ENCODE measurements at places on chromosomes 2 and 18.
A peak's percentile ranks its signal among the peaks of the same experiment; 100 is the strongest.

GRCh38 chr2:183162362-183162761 is 38.1 kb downstream of the NUP35 start:
- no peak for DNase-seq

- no peak for DNase-seq
These were observed 35.7 kb downstream of the NRP2 start for GRCh38 chr2:205717999-205718398.

DNA sequence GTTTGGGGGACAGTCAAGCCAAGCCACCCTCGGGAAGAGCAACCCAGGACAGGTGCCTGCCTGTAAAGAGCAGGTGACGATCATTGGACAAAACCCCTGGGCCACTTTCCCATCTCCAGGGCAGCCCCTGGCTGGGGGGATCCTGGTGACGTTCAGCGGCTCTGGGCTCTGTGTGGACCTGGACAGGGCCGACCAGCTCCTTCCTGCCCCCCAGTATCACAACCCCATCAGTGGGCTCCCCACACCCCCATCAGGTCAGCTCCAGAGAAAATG is 57.3 kb upstream of the ASAP2 start:
- DNase-seq, result no peak

DNA sequence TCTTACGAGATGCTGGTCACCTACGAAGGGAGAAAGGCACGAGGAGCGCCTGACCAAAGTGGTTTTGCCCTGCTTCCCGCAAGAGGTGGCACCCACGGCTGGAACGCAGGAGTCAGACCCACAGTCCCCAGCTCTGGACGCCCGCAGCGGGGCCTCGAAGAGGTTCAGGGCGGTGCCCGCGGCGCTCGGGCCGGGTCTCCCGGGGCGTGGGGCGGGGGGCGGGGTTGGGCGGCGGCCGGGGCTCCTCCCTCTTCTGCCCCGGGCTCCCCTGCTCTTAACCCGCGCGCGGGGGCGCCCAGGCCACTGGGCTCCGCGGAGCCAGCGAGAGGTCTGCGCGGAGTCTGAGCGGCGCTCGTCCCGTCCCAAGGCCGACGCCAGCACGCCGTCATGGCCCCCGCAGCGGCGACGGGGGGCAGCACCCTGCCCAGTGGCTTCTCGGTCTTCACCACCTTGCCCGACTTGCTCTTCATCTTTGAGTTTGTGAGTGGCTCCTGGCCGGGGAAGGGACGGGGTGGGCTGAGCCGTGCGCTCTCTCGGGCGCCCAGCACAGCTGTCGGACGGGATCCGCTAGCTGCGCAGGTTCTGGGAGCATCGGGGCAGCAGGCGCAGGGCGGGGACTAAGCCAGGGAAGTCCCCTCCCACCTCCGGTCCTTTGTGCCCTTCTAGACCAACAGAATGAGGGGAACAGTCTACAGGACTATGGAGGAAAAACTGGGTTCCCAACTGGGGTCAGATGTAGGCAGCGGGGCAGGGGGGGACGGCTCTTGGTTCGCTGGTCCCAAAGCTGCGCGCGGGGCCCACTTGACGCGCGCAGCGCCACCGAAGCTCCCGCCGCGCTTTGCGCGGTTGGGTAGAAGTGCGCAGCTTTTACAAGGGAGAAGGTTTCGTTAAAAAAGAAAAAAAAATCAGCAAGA is at the start of gene MAL:
MAL (plus strand) TSS at position 303 of the 914 bp plus-strand sequence; CDS start at position 388, 85 bp downstream.
- no peak for DNase-seq

DNA sequence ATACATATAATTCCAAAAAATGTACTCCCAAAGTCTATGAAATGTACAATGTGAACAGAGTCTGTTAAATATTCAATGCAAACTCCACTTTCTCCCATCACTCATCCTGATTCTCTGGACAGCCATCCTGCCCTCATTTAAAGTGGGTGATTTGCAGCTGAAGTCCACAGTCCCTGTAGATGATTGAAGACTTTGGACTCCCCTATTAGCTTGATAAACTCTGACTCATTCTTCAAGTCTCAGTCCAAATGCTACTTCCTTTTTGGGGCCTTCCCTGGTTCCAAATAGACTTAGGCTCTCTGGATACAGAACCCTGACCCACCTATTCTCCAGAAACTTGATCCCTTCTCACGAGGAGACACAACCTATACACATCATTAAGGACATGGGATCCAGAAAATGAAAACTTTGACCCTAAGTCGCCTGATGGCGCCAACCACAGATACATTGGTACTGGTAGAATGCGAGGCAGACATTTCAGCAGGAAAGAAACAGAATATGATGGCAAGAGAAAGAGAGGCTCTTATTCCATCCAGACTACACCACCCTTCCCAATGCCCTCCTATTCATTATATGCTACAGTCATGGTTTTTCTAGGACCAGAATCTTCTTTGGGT is 122.7 kb downstream of the VIT start:
- DNase-seq, result no peak

DNA sequence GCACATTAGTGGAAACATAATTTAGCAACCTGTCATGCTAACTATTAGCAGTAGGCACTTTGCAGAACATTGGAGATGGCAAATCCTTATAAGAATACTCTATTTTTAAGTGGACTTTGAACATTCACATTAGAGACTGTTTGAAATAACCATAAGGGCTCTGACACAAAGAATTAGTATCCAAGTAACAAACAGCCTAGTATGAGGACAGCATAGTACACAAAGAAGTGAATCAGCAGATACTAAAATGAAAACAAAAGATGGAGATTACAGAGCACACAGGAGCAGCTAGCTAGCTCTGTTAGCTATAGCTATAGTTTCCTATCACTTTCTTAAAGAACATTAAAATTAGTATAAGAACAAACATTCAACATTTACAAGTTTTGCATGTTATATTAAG is 256.3 kb upstream of the SPOPL start:
- no peak for DNase-seq

- no peak for DNase-seq
These were observed 3.2 kb downstream of the RAB3GAP1 start for GRCh38 chr2:135055182-135055786.

DNA sequence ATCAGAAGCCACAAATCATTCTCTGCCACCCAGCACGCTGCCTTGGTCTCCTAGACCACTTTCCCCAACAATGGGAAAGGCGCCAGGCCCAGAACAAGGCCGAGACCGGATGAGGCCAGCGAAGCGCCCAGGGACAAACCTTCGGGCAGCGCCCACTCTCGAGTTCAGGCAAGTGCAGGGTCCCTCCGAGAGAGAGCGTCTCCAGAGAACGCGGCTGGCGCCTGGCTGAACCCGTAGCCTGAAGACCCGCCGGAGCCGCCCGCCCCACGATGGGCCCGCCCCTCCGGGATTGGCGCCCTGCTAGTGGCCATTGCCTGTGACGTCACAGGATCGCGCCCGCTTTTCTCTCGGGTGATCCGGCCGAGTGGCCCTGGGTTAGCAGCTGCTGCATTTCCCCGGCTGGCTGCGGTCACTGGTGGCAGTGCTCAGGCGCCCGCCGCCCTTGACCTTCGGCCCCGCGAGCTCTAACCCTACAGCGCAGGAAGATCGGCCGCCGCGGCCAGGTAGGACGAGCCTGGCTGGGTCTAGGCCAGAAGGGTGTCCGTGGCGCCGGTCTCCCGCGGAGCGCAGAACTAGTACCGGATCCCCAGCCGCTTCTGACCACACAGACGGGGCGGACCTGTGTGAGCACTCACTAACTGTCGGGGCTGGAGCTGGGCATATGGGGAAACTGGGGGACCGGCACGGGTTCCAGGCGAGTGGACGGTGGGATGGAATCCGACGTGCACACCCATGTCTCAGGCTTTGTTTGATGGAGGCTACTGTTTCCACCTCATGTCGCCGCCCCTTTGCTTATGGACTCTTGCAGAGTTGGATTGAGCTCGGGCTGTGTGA is at the start of gene FAHD2A:
FAHD2A (plus strand) TSS at position 339 of the 834 bp plus-strand sequence. CDS start 2,851 bp downstream, outside the sequence.
- DNase-seq, result peak; percentile 99

DNA sequence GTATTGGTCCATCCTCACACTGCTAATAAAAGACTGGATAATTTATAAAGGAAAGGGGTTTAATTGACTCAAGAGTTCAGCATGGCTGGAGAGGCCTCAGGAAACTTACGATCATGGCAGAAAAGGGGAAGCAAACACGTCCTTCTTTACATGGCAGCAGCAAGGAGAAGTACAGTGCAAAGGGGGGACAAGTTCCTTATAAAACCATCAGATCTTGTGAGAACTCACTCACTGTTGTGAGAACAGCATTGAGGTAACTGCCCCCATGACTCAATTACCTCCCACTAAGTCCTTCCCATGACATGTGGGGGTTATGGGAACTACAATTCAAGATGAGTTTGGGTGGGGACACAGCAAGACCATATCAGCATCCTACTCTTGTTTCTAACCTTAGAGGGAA is 37.0 kb downstream of the SP100 start:
- DNase-seq, result no peak

DNA sequence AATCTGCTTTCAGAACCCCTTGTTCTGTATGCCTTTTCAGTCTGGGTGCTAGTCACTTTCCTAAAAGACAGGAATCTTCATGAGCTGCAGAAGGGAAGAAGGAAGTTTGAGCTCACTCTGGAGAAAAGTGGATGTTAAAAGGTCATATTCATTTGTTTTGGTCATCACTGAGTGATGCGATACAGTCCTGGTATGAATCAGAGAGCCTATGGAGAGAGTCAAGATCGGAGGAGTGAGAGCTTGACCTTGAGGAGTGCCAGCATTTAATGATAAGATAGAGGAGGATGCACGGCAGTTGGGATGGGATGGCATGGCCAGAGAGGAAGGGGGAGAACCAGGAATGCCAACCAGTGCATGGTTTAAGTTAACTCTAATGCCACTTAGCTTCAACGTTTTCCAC is 19.6 kb downstream of the USP39 start:
- no peak for DNase-seq

DNA sequence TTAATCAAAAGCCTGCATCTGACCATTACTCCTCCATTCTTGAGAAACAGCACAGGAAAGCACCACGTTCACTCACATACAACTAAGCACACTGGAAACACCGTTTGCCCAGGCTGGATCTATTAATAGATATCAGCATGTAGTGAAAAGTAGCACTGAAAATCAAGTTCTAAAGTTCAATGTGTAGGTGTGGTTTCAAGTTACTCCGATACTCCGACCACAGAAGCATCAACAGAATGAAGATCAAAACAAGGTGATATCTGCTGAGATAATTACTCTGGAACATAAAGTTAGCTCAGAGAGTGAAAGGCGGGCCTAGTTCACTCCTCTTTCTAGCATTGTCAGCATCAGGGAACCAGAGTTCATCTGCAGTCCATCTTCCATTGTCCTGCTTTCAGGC is 1367.4 kb upstream of the ACVR2A start:
- no peak for DNase-seq

DNA sequence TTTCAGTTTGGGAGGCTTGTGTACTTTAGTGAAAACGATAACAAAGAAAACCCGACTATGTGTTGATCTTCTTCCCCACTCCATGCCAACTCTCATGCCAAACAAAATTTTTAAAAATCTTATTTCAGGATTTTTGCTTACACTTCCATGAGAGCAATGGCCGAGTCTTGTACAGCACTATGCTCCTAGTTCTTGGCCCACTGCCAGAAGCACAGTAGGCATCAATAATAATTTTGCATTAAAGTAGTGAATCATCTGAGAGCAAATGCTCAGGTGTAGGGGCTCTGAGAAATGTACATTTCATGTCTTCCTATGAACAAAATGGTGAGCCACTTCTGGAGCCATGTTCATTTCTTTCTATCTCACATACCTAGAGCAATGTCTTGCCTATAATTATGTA is 62.2 kb downstream of the MAP3K19 start:
- DNase-seq, result no peak

DNA sequence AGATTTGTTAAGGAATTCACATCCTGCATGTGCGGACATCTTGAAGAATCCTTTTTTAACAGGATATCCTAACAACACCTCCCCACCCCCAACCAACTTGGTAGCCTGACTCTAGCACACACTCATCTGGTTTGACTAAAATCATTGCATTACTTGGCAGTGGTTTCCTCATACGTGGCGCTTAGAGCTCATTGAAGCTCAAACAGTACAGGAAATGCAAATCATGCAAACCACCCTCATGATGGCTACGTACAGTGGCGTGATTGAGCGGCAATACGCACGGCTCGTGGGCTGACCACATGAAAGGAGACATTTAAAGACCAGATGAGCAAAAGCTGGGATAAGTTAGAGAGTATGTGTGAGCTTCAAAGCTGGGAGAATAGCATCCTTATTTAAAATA is 336.2 kb downstream of the ZEB2 start:
- DNase-seq, result no peak

DNA sequence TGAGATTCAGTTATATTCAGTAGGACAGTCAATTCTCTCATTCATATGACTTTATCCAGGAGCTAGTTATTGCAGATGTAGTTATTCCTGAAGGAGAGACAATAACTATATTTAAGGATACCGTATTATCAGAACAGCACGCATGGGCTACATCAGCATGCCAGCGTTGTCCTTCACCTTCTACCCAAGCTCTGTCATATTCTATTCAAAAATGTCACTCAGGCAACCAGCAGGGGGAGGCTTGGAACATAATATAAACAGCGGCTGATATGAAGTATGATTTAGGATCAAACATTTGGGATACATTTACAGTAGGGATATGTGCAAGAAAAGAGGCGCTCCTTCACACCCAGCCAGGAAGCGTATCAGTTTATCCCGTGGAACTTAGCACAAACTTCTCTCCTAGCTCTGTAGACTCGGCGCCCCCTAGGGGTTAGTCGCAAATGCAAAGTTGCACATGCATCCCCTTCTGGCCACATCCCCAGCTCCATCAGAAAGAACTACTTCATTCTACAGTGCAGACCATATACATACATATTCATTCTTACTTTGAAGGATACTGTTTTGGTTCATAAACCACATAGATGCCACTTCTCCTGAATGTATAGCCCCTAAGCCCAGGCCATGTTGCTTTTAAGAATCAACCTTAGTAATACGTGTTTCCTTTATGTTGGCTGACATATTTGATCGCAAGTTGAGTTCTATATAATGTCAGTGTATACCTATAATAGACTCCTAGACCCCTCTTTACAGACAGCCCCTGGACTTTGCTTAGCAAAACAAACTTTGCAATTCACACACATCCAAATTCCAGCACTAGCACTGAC is 759.4 kb downstream of the ADCYAP1 start:
- peak; percentile 3 for DNase-seq

GRCh38 chr2:191165176-191165643 is 14.4 kb upstream of the STAT4 start:
- peak; percentile 63 for DNase-seq

- DNase-seq, result no peak
These were observed 119.2 kb downstream of the KCNF1 start for GRCh38 chr2:11030909-11031308.

- DNase-seq, result no peak
These were observed 13.6 kb downstream of the TCF23 start for GRCh38 chr2:27162151-27163121.

GRCh38 chr2:227191367-227191766 is 26.9 kb downstream of the COL4A3 start:
- peak; percentile 24 for DNase-seq
